ENCODE measurements at places on chromosomes 12 and 14. TPM values are rescaled to one million over a fixed set of nuclear protein-coding genes. Genes with fewer than 3 reads are reported as not detected.

- no peak overlapping the region for H3K27ac ChIP-seq
- no peaks in the 10 kb centered on the region for H3K36me3 ChIP-seq
- DNase-seq, result no peak
- no peaks in the 10 kb centered on the region for H3K4me1 ChIP-seq
- no peak overlapping the region for H3K4me3 ChIP-seq
These were observed 86.3 kb downstream of the VWF start for GRCh38 chr12:6038160-6038559.

PKP2 gene
- 0.54 TPM for total RNA-seq

DNA sequence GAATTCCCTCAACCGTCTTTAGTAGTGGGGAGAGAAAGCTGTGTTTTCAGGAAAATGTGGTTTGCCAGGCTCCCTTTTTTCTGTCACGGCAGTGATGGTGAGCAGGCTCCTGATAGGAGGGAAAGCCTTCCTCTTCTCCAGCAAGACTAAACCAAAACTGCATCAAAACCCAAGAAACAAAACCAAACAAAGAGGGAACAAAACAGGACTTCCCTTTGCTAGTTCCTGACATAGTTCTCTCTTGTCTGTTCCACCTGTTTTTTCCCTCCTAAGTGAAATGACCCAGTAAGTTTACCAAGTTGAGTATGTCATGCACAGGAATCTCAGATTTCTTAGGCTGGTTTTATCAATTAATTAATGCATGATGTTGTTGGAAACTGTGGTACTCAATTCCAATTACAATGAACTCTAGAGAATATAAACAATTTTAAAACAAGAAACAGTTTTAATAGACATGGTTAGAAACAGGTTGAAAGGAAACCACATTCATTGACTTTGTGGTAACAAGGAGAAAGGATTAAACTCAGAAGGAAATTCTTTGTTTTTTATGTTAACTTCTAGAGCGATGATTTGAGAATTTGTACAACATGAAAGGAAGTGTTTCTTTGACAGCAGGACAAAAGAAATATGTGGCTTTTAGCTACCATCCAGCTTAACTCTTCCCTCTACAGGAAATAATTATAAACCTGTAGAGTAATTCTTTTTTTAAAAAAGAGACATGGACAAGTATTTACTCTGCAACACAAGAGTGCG, 23.0 kb upstream of the CSRP2 start:
- H3K4me1 ChIP-seq, result peaks cover 14% of the 10 kb centered on the region
- DNase-seq, result no peak
- no peaks in the 10 kb centered on the region for H3K27me3 ChIP-seq

FGF6 gene
- total RNA-seq, result not detected

AKAP3 gene
- total RNA-seq, result 1.4 TPM

Data from thoracic aorta (tissue), 2 donors.